ENCODE measurements at places on chromosomes 7 and 10.

GRCh38 chr7:2299131-2299829 is 15.0 kb downstream of the SNX8 start:
- H3K27me3 ChIP-seq = no peaks in the 10 kb centered on the region
- H3K4me3 ChIP-seq = no peak overlapping the region
- no peaks in the 10 kb centered on the region for H3K36me3 ChIP-seq
- DNase-seq = no peak
- H3K27ac ChIP-seq = no peak overlapping the region

DNA sequence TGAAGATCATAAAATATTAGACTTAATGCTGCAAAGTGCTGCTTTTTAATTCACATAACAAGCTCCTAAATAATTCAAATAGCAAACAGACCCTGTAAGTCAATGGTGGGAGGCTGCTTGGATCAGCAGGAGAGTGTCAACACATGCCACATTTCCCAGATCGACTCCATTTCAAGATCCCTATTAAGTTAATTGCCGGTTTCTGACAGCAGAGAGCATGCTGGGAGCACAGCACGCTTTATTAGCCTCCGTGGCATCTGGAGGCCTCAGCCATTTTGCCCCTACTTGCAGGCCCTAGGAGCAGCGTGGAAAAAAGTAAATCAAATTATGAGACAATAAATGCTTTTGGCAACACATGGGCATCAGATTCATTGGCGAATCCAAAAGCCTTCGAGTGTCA is 201.0 kb downstream of the EMX2 start:
- no peak overlapping the region for H3K27ac ChIP-seq
- no peaks in the 10 kb centered on the region for H3K4me1 ChIP-seq
- peak; percentile 42 for DNase-seq
- no peaks in the 10 kb centered on the region for H3K27me3 ChIP-seq

DNA sequence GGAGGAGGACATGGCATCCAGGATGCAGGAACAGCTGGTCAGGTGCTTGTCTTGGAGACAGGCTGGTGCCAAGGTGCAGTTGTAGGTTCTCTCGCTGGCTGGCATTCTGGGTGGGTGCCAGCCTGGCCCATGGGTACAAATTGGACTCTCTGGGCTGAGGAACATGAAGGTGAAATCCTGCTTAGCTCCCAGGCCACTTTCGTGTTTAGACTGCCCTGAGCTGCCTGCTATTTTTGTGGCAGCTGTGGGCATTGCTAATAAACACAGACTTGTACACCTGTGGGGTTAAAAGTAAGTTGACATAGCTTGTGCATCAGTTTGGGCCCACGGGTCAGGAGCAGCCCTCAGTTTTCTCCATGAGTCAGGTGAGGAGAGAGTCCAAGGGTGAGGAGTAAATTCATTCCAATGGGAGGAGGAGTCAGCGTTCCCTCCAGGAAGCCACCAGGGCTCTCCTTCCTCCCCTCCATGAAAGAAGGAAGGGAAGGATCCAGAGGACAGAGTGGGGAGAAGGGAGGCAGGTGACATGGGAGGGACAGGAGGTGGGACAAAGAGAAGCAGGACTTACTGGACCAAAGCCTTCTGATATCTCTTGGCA is 380.0 kb downstream of the GLRX3 start:
- no peak for DNase-seq
- no peaks in the 10 kb centered on the region for H3K36me3 ChIP-seq
- no peak overlapping the region for H3K4me3 ChIP-seq
- no peaks in the 10 kb centered on the region for H3K4me1 ChIP-seq
- H3K27ac ChIP-seq = no peak overlapping the region

DNA sequence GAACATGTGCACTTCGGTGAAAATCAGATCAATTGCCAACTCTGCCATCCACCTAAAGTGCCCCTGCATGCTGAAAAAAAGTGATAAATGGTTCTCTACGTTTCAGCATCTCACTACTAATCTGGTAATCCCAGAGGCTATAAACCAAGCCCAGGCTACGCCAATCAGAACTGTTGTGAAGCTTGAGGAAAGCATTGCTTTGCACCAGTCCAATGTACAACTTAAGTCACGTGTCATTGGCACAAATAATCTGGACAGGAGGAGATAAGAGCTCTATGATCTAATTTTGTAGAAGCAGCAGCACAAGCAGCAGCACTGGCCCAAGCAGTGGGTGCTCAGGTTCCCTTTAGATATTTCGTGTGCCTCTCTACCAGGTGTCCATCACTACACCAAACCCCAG is 4.4 kb upstream of the EGR2 start:
- H3K4me1 ChIP-seq = peaks cover 20% of the 10 kb centered on the region
- H3K27ac ChIP-seq = no peak overlapping the region
- no peaks in the 10 kb centered on the region for H3K36me3 ChIP-seq

GRCh38 chr10:71647526-71648253 is 71.9 kb downstream of the C10orf105 start:
- peaks cover 3% of the 10 kb centered on the region for H3K4me1 ChIP-seq
- DNase-seq = no peak
- no peak overlapping the region for H3K4me3 ChIP-seq
- H3K27me3 ChIP-seq = peaks cover 6% of the 10 kb centered on the region

- DNase-seq = peak; percentile 71
- H3K27ac ChIP-seq = no peak overlapping the region
- H3K4me3 ChIP-seq = no peak overlapping the region
- H3K36me3 ChIP-seq = no peaks in the 10 kb centered on the region
Observed at GRCh38 chr7:102323914-102324195, 32.4 kb downstream of the SPDYE6 start.

- H3K27ac ChIP-seq = no peak overlapping the region
- no peak overlapping the region for H3K4me3 ChIP-seq
- no peaks in the 10 kb centered on the region for H3K27me3 ChIP-seq
- no peaks in the 10 kb centered on the region for H3K36me3 ChIP-seq
Observed at GRCh38 chr10:4120096-4120853, 335.3 kb upstream of the KLF6 start.
